Neuronal stem cell (in vitro differentiated cells): ENCODE measurements at places on chromosomes 2 and 18.
A peak's percentile ranks its signal among the peaks of the same experiment; 100 is the strongest.

GRCh38 chr18:54679318-54680149, 88.5 kb downstream of the DYNAP start:
- peak; percentile 32 for DNase-seq
- no peaks in the 10 kb centered on the region for H3K27me3 ChIP-seq
- H3K27ac ChIP-seq: no peak overlapping the region
- no peak overlapping the region for H3K4me3 ChIP-seq
- no peaks in the 10 kb centered on the region for H3K36me3 ChIP-seq
- peaks cover 1% of the 10 kb centered on the region for H3K4me1 ChIP-seq

GRCh38 chr2:66273933-66274490, 160.9 kb upstream of the MEIS1 start:
- DNase-seq: no peak
- no peaks in the 10 kb centered on the region for H3K27me3 ChIP-seq
- no peak overlapping the region for H3K4me3 ChIP-seq
- H3K4me1 ChIP-seq: no peaks in the 10 kb centered on the region
- no peak overlapping the region for H3K27ac ChIP-seq

DNA sequence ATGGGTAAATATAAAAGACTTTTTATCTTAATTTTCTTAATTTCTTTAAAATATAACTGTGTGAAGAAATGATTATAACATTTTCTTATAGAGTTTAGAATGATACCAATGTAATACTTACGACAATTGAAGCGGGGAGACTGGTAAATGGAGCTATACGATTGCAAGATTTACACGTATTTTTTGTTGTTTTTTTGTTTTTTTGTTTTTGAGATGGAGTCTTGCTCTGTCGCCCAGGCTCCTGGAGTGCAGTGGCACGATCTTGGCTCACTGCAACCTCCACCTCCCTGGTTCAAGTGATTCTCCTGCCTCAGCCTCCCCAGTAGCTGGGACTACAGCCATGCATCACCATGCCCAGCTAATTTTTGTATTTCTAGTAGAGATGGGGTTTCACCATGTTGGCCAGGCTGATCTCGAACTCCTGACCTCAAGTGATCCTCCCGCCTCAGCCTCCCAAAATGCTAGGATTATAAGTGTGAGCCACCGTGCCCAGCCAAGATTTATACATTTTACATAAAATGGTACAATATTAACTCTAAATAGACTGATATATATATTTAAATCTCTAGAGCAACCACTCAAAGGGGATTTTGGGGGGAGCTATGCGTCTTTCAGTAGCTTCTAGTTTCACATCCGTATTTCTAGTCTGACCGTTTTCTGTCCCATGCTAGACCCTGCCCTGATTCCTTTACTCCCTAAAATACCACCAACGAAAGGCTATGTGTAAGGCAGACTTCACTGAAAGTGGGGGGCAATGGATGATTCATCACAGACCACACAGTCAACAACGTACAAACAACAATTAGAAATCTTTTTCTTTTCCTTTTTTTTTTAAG, 28.2 kb upstream of the ATG16L1 start:
- peaks cover 3% of the 10 kb centered on the region for H3K4me1 ChIP-seq
- no peak for DNase-seq
- H3K27me3 ChIP-seq: no peaks in the 10 kb centered on the region

GRCh38 chr2:180539541-180539940, 440.9 kb upstream of the UBE2E3 start:
- H3K4me3 ChIP-seq: no peak overlapping the region
- H3K27ac ChIP-seq: no peak overlapping the region
- H3K36me3 ChIP-seq: no peaks in the 10 kb centered on the region

DNA sequence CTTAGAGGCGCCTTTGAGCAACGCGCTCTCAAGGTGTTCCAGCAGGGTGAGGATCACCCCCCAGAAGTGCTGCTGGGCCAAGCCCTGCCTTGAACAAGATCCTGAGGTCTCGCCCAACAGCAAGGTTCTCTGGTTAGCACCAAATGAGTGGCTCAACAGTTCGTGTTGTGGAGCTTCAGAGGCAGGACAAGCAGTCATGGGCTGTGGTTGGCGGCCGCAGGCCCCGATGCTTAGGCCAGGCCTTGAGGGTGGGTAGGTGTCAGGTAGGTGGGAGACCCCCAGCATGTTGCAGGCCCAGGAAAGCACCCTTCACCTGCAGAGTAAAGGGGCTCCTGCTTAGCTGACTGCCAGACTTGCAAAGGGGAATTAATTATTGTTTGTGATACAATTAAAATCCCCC, 70.2 kb upstream of the FOSL2 start:
- H3K27me3 ChIP-seq: no peaks in the 10 kb centered on the region
- H3K27ac ChIP-seq: peak overlapping the region; percentile 93
- peaks cover 12% of the 10 kb centered on the region for H3K4me1 ChIP-seq
- no peaks in the 10 kb centered on the region for H3K36me3 ChIP-seq
- no peak for DNase-seq

GRCh38 chr18:3652380-3653262, 202.6 kb downstream of the TGIF1 start:
- no peak overlapping the region for H3K4me3 ChIP-seq
- H3K27me3 ChIP-seq: no peaks in the 10 kb centered on the region
- no peaks in the 10 kb centered on the region for H3K36me3 ChIP-seq
- peak overlapping the region; percentile 48 for H3K27ac ChIP-seq
- H3K4me1 ChIP-seq: peaks cover 5% of the 10 kb centered on the region

GRCh38 chr2:24785671-24786321, 7.4 kb downstream of the PTRHD1 start:
- H3K36me3 ChIP-seq: no peaks in the 10 kb centered on the region
- no peak overlapping the region for H3K27ac ChIP-seq
- DNase-seq: no peak
- no peak overlapping the region for H3K4me3 ChIP-seq

DNA sequence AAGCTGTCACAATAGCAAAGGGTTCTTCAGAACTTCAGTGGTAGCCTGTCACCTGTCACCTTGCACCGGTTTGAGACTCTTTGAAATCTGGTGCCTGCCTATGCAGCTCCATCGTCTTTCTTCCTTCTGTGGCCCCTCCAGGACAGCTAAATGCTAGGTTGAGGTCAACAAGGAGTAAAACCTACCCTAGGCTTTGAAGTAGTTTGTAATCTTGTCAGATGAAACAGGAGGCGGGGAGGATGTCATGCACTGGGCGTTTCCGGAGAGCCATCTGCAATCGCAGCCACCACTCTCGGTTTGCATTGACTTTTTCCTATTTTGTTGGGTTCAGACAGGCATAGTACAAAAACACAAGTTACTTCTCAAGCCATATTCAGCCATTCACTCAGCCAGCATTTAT, 116.7 kb downstream of the LPIN1 start:
- H3K27me3 ChIP-seq: no peaks in the 10 kb centered on the region
- no peak overlapping the region for H3K4me3 ChIP-seq
- DNase-seq: no peak

- DNase-seq: no peak
- H3K36me3 ChIP-seq: no peaks in the 10 kb centered on the region
- H3K4me3 ChIP-seq: no peak overlapping the region
- no peak overlapping the region for H3K27ac ChIP-seq
Observed at GRCh38 chr2:68588589-68588988, 54.8 kb upstream of the PROKR1 start.

DNA sequence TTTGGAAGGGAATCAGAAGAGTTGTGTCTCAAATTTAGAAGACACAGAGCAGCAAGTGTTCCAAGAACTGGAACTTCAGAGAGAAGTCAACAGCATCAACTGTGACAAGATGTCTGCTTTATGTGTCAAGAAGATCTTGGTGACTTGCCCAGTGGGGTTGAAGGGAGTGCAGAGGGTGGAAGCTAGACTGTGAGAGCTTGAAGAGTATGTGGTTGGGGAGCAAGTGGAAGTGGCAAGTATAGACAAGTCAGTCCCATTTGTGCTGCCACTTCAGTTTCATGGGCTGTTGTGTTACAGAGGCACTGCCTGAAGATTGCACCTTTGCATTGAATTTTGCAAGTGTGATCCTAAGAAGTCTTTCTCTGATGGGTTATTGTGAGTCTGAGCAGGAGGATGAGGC, 68.7 kb upstream of the MC2R start:
- H3K4me1 ChIP-seq: no peaks in the 10 kb centered on the region
- H3K36me3 ChIP-seq: no peaks in the 10 kb centered on the region
- no peak overlapping the region for H3K4me3 ChIP-seq
- H3K27me3 ChIP-seq: no peaks in the 10 kb centered on the region
- no peak overlapping the region for H3K27ac ChIP-seq

DNA sequence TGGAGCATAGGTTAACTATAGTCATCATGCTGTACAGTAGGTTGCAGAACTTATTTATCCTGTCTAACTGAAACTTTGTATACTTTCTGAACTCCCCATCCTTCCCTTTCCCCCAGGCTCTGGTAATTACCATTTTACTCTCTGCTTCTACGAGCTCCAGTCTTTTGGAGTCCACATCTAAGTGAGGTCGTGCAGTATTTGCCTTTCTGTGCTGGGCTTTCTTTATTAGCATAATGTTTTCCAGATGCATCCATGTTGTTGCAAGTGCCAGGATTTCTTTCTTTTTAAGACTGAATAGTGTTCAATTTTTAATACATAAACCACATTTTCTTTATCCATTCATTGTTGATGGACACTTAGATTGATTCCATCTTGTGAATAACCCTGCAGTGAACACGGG, 464.1 kb downstream of the TGIF1 start:
- DNase-seq: no peak
- no peaks in the 10 kb centered on the region for H3K27me3 ChIP-seq
- H3K4me1 ChIP-seq: no peaks in the 10 kb centered on the region
- H3K27ac ChIP-seq: no peak overlapping the region
- H3K36me3 ChIP-seq: no peaks in the 10 kb centered on the region

DNA sequence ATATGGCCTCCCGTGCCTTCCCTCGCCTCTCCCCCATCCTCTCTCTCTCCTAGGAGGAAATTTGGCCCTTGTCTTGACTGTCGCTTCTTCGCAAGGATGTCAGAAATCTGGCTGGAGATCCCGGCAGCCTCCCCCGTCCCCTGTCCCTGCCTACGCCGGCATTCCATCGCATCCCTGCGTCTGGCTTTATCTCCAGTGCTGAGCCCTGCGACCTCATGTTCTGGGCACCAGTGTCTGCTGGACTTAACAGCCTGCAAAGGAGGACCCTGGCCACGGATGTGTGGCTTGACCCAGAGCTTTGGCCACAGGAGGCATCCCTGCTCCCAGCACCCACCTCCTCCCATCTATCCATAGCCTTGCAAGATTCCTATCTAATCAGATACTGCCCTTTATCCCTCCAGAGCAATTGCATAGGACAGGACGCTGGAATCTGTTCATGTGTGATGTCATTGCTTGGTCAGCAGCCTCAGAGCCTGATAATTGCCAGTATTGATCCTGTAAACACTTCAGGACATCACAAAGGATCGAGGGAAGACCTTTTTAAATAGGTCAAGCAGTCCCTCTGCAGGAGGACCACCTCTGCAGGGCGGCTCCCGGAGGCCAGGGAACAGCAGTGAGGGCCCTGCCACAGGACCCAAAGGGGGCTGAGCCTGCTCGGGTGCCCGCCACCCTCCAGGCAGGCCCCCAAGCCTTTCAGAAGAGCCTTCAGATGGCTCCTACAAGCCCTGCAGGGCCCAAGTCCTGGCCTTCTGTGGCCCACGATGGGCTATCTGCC, 168.2 kb downstream of the TWIST2 start:
- no peaks in the 10 kb centered on the region for H3K27me3 ChIP-seq
- DNase-seq: no peak
- H3K36me3 ChIP-seq: no peaks in the 10 kb centered on the region
- H3K4me1 ChIP-seq: no peaks in the 10 kb centered on the region

- no peak overlapping the region for H3K27ac ChIP-seq
- no peak overlapping the region for H3K4me3 ChIP-seq
- no peaks in the 10 kb centered on the region for H3K27me3 ChIP-seq
- no peaks in the 10 kb centered on the region for H3K4me1 ChIP-seq
- H3K36me3 ChIP-seq: no peaks in the 10 kb centered on the region
Observed at GRCh38 chr2:178412047-178412446, 38.9 kb downstream of the PRKRA start.

DNA sequence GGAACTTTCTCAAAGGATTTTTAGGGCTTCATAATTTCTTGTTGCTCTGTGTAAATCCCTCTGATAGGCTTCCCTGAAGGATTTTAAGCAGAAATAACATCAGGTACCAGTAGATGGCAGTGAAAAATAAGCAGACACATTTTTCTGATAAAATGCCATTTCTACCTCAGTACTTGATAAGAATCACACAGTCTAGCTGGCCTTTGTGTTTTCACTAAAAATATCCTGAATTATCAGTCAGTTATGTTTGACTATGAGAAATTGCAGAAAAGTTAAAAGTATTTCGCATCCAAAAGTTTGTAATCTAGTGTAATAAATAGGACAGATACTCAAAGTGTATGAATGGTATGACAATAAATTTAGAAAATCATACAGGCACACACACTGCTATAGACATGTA, 68.7 kb downstream of the DNAJC10 start:
- H3K4me3 ChIP-seq: no peak overlapping the region
- H3K27me3 ChIP-seq: no peaks in the 10 kb centered on the region
- DNase-seq: peak; percentile 33
- no peak overlapping the region for H3K27ac ChIP-seq
- H3K36me3 ChIP-seq: peaks cover 6% of the 10 kb centered on the region
- no peaks in the 10 kb centered on the region for H3K4me1 ChIP-seq

DNA sequence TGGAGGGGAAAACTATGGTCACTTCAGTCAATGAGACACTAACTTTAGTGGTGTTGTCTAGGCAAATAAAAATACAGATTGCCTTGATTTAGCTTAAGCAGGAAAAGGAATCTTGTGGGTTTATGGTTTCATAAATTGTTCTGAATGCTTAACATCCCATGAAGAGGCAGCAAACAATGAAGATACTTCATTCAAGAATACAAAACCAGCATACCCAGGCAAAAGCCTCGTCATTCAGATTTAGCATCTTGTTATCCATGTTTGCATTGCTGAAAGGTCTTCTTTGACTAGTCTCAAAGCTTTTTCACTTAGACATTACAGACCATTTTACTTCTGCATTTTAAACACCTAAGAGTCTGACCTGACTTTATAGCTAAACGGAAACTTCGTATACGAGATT, 272.7 kb upstream of the FSHR start:
- H3K27me3 ChIP-seq: no peaks in the 10 kb centered on the region
- no peak overlapping the region for H3K27ac ChIP-seq
- H3K36me3 ChIP-seq: no peaks in the 10 kb centered on the region
- H3K4me3 ChIP-seq: no peak overlapping the region

GRCh38 chr18:10330428-10330827, 124.0 kb upstream of the APCDD1 start:
- no peak for DNase-seq
- no peaks in the 10 kb centered on the region for H3K4me1 ChIP-seq
- H3K27ac ChIP-seq: no peak overlapping the region
- peaks cover 14% of the 10 kb centered on the region for H3K27me3 ChIP-seq

- DNase-seq: no peak
- no peaks in the 10 kb centered on the region for H3K27me3 ChIP-seq
- no peak overlapping the region for H3K4me3 ChIP-seq
- H3K4me1 ChIP-seq: no peaks in the 10 kb centered on the region
Observed at GRCh38 chr2:71190656-71191569, 36.0 kb downstream of the PAIP2B start.

DNA sequence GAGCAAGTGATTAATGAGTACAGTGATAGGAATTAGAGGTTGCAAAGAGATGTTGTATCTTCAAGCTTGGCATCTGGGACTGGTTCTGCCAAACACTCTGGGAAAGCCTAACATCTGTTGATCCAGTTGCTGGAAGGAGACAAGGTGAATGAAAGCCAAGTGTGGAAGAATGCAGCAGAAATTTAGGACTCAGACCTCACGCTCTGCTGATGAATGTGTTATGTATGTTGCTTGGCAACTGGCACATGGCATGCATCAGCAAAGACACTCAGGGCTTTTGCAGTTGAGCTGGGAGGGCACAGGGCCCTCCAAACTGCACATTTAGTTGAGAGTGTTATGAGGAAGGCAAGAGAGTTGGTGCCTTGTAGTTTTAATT, 105.5 kb downstream of the COLEC12 start:
- H3K4me1 ChIP-seq: no peaks in the 10 kb centered on the region
- no peak for DNase-seq
- H3K27me3 ChIP-seq: no peaks in the 10 kb centered on the region
- no peak overlapping the region for H3K27ac ChIP-seq
- H3K36me3 ChIP-seq: no peaks in the 10 kb centered on the region
